NCI-H526 treated with DMSO at 0.1 percent for 48 hours (cell line): ENCODE measurements at places on chromosomes 2 and 18.

DNA sequence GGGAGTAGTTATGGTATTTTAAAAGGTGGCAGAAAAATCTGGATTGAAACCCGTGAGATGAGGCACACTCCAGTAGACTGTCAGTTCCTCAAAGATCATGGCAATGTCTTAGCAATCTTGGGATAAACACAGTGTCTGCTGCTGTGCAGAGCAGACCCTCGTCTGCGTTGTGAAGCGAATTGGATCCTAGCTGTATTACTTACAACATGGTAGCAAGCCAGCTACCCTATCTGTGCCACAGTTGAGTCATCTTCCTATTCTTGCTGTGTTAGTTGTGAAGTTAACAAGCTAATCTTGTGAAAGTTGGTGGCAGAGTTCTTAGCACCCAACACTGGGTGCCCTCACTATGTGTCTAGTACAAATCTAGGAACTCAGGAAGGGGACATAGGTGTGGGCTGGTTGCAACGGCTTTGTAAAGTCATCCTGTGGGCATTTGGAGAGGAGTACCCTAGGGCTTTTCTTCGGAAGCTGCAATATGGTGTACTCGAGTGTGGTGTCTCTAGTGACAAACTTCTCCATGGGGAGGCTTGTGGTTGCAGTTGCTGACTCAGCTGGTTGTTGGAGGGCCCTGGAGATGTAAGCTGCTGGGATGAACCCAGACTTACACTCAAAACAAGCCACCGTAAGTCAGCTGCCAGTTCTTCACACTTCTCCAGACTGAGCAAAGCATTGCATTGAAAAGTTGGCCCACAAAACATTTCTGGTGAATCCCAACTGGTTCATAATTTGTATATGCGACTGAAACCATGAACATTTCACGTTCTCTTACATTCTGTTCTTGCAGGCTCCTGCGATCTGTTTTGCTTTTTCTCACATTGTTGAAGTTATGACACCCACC, 61.5 kb downstream of the ADCYAP1 start:
- no peak for DNase-seq

DNA sequence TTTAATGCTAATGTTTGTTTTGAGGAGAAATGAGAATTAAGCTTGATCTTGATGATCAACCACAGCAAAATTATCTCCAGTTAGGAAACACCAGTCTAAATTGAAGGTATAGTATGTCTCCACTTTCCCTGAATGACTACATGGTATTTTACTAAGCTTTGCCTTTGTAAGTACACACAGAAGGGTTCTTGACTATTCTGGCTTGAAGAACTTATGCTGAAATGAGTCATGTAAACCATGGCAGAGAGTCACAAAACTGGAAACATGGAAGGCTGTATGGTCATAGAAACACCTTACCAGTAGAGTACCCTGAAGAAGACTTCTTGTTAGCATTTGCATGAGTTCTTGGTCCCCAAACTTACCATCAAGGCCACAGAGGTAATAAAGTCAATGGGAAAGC, 250.5 kb downstream of the SLC8A1 start:
- DNase-seq, result no peak

DNA sequence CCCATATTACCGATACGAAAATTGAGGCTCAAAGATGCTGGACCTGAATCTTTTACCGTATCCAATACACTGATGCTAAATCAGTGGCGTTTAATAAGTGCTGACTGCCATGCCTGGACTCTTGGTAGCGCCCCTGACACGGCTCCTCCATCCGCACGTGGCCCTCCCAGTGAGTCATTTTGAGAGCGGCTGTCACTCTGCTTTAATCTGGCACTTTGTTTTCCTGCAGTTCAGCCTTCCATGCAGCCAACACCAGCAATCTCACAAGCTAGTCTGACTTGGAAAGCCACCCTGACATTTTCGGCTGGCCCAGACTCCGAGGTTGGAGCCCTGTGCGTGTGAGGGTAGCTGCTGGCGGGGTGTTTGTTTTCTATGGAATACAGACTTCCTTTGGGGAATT, 155.1 kb upstream of the LMAN1 start:
- no peak for DNase-seq

- no peak for DNase-seq
These were observed 483.0 kb upstream of the ID2 start for GRCh38 chr2:8198766-8199382.

GRCh38 chr2:41720331-41721251, 327.2 kb upstream of the PKDCC start:
- DNase-seq, result no peak

DNA sequence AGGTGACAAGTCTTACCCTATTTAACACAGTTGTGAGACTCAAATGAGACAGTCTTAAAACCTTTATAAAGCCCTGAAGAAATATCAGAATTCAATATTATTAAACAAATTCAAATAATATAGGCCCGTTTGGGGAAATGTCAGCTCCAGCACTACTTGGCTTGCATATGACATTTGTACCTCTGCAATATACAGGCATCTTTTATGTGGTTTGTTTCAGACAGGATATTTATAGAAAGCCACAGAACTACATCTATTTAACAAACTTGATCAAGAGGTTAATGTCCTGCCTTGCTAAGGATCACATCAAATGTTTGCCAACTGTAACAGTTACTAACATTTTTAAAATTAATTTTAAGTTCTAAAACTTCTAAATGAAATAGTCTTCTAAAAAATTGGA, 3.2 kb upstream of the MREG start:
- no peak for DNase-seq

- DNase-seq, result no peak
These were observed 78.0 kb downstream of the ACKR3 start for GRCh38 chr2:236647621-236648020.
